Muscle of arm (tissue), 14 donors: ENCODE measurements at places on chromosomes 3 and 15. TPM values are rescaled to one million over a fixed set of nuclear protein-coding genes. Genes with fewer than 3 reads are reported as not detected.

THPO gene
- 2.1 TPM for polyA plus RNA-seq

CFAP100 gene
- polyA plus RNA-seq = 0.92 TPM

SEMA6D gene
- polyA plus RNA-seq = 59.5 TPM

PEX11A gene
- polyA plus RNA-seq = 5.9 TPM

GRCh38 chr15:76006136-76006778 lies 6.0 kb downstream of the NRG4 start:
- no peak for DNase-seq

DNA sequence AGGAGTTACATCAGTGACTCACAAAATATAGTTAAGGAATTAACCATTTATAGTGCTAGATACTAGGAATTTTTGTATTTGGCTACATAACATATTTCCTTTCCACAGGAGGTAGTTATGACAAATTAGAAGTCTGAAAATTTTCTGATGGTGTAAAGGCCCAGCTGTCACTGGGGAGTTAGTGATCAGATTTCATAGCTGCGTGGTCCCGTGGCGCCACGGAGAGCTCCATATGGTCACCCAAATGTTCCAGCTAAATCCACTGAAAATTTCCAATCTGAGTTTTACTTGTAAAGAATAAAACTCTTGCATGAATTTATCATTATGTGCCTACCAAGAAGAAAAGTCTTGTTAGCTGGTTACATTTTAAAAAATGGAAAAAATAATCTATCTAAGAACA lies 368.9 kb upstream of the PLSCR5 start:
- no peak for DNase-seq

HES1 gene
- 27.6 TPM for polyA plus RNA-seq
